ENCODE measurements at places on chromosomes 11 and 22.

- DNase-seq = no peak
These were observed 81.8 kb downstream of the TTC17 start for GRCh38 chr11:43440486-43440885.

GRCh38 chr22:44523981-44524759 is 26.1 kb upstream of the RTL6 start:
- peak; percentile 58 for DNase-seq

GRCh38 chr11:100619484-100619883 is 67.6 kb upstream of the ARHGAP42 start:
- no peak for DNase-seq

DNA sequence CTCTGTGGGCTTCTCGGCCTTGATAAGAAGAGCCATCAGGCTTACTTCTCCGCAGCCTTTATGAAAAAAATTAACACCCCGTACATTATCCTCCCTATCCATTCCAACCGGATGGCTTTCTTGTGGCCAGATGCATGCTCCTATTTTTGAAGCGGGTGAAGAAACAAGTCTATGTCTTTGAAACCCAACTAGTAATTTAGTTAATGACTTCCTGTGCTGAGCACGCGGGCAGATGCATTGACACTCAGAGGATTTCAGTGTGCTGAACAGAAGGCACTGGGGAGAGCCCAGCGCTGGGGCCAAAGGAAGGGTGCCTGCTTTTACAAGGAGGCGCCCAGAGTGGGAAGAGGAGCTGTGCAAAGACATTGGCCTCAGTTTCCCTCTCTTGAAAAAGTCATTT is 53.3 kb downstream of the ARHGAP8 start:
- no peak for DNase-seq

DNA sequence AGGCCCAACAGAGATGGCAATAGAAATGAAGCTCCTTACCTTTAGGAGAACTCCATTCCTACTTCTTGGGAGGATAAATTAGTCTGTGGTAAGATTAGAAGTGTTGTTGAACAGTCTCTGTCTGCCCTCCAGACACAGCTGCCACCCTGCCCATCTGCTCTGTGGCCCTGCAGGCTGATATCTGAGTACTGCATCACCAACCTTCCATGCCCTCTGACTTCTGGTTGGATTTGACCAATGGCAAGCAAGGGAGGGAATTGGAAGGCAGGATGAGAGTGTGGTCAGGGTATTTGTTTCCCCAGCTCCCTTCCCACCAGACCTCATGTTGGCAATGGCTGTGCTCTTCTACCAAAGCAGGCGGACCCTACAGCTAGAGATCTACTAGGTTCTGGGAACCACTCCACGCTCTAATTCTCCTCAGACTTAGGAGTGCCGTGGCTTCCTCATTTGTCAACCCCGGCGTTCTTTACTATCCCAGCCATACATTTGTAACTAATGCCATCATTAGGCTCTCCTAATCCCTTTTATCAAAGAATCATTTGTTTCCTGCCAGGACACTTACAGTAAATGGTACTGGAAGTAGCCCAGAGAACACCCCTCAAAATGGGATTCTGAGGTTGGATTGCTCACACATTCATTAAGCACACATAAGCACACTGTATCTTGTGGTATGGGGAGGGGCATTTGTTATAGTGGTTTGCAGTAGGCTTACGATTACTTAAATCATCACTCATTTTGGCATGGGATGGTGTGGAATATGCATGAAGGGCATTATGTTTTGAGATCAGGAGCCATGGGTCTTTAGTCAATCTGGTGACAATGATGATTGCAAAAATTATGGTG is 35.4 kb upstream of the CD44 start:
- DNase-seq = no peak

GRCh38 chr11:117887431-117888138 is 11.1 kb upstream of the FXYD6 start:
- DNase-seq = no peak

DNA sequence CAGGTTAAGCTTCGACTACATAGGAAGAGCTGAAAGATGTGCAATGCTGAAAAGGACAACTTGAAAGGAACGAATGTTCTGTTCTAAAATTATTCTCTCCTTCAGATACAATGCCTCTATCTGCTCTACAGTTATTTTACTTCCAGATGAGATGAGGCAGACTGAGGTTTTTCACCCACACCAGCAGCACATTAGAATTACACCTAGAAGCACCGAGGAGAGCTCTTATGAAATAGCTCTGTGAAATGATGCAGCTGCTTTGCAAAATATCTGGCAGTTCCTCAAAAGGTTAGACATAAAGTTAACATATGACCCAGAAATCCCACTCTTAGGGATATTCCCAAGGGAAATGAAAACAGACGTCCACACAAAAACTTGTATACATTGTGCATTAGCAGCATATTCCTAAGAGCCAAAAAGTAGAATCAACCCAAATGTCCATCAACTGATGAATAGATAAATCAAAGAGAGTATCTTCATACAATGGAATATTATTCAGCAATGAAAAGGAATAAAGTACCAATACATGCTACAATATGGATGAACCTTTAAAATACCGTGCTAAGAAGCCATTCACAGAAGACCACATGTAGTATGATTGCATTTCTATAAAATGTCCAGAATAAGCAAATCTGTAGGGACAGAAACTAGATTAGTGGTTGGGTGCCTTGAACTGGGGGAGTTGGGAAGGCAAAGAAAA is 34.5 kb downstream of the WT1 start:
- DNase-seq = no peak
